CD8-positive, alpha-beta memory T cell (primary cell): ENCODE measurements at places on chromosomes 6 and 20.

- no peak overlapping the region for H3K4me3 ChIP-seq
- no peak for DNase-seq
- H3K27ac ChIP-seq, result no peak overlapping the region
- H3K27me3 ChIP-seq, result no peaks in the 10 kb centered on the region
- no peaks in the 10 kb centered on the region for H3K4me1 ChIP-seq
- no peaks in the 10 kb centered on the region for H3K36me3 ChIP-seq
Measured at GRCh38 chr6:38220069-38220723, 400.7 kb downstream of the ZFAND3 start.

GRCh38 chr20:23349338-23350195 is 1.0 kb upstream of the NXT1 start:
- peaks cover 8% of the 10 kb centered on the region for H3K36me3 ChIP-seq
- no peaks in the 10 kb centered on the region for H3K27me3 ChIP-seq
- peak overlapping the region; percentile 100 for H3K27ac ChIP-seq

GRCh38 chr6:138196122-138196738 is 22.1 kb downstream of the PBOV1 start:
- no peak overlapping the region for H3K4me3 ChIP-seq
- no peak for DNase-seq
- no peak overlapping the region for H3K27ac ChIP-seq

DNA sequence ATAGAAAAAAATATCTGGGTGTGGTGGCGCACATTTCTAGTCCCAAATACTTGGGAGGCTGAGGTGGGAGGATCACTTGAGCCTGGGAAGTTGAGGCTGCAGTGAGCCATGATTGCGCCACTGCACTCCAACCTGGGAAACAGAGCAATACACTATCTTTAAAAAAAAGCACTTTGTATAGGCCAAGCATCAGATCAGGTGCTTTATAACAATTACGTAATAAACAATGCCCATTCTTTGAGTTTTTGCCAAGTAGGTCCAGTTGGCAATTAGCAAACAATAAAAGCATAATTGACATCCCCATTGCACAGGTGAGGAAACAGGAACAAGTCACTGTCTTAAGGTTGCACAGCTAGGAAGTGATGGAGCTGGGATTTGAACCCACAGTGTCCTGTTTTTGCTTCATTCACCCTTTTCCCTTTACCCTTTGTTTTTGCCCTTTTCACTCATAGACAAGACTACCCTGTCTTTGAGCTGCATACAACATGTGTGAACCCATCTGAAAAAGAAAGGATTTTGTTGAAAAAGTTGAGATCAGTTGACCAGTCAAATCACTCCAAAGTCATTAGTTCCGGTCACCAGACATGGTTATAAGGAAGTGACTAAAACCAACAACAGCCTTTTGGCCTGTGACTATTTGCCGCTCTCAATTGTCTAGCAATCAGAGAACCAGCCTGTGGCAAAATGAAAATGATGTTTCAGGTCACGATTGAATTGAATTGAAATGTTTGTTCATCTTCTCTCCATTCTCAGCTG is 303.6 kb downstream of the TFAP2C start:
- H3K27me3 ChIP-seq, result no peaks in the 10 kb centered on the region
- no peaks in the 10 kb centered on the region for H3K4me1 ChIP-seq
- H3K27ac ChIP-seq, result no peak overlapping the region
- DNase-seq, result no peak

DNA sequence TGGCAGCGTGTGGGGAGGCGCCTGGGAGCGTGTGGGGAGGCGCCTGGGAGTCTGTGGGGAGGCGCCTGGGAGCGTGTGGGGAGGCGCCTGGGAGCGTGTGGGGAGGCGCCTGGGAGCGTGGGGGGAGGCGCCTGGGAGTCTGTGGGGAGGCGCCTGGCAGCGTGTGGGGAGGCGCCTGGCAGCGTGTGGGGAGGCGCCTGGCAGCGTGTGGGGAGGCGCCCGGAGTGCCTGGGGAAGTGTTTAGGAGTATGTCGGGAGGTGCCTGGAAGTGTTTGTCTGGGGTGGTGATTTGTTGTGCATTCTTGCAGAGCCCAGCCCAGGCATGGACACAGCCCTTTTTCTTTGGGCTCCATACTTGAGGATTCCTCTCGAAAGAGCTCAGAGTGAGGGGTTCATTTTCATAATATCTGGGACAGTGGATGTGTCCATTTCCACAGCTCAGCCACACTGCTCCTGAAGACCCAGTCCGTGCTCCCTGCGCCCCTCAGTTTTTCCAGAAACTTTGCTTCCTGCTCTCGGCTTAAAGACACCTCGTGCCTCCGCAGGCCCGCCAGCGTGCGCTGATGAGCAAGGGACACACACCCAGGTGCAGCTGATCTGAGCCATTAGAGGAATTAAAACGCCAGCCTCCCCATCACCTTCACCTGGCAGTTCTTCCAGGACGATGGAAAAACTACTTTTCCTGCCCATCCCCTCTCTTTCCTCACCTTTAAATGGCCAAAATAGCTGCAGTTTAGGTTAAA is 172.2 kb upstream of the THBS2 start:
- no peaks in the 10 kb centered on the region for H3K4me1 ChIP-seq
- H3K4me3 ChIP-seq, result no peak overlapping the region
- H3K27me3 ChIP-seq, result no peaks in the 10 kb centered on the region
- no peaks in the 10 kb centered on the region for H3K36me3 ChIP-seq
- no peak for DNase-seq

GRCh38 chr6:13491538-13491937 is 4.1 kb upstream of the GFOD1 start:
- H3K36me3 ChIP-seq, result no peaks in the 10 kb centered on the region
- no peak overlapping the region for H3K27ac ChIP-seq
- H3K4me1 ChIP-seq, result no peaks in the 10 kb centered on the region
- no peak overlapping the region for H3K4me3 ChIP-seq
- DNase-seq, result no peak
- no peaks in the 10 kb centered on the region for H3K27me3 ChIP-seq

GRCh38 chr6:136922685-136923006 is 545 bp downstream of the SLC35D3 start:
- H3K27ac ChIP-seq, result no peak overlapping the region
- peaks cover 17% of the 10 kb centered on the region for H3K27me3 ChIP-seq
- H3K36me3 ChIP-seq, result no peaks in the 10 kb centered on the region
- no peak overlapping the region for H3K4me3 ChIP-seq

DNA sequence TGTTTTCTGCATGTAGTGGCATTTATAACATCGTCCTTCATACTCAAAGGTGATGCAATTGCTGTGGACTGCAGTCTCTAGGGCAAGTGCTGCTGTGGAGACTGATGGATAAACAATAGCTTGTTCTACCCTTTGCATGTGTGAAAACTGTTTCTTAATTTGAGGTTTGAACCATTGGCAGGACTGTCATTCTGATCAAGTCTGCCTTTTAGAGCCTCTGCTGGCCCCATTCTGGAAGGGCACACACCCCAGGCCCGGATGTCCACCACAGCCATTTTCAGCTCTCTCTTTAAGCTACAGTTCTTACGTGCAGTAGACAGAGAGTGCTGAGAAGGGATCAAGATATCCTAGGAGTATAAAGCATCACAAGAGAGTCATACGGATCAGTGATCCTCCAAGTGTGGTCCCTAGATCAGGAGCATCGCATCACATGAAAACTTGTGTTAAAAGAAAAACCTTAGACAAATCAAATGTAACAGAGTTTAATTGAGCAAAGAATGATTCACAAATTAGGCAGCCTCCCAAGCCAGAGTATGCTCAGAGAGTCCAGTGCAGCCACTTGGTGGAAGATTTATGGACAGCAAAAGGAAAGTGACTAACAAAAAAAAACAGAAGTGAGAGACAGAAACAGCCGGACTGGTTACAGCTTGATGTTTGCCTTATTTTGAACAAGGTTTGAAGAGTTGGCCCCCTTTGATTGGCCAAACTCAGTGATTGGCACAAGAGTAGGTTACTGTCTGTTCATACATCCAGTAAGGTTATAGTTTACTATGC is 52.0 kb downstream of the FRK start:
- no peak overlapping the region for H3K27ac ChIP-seq
- H3K36me3 ChIP-seq, result no peaks in the 10 kb centered on the region
- no peaks in the 10 kb centered on the region for H3K4me1 ChIP-seq
- DNase-seq, result no peak

DNA sequence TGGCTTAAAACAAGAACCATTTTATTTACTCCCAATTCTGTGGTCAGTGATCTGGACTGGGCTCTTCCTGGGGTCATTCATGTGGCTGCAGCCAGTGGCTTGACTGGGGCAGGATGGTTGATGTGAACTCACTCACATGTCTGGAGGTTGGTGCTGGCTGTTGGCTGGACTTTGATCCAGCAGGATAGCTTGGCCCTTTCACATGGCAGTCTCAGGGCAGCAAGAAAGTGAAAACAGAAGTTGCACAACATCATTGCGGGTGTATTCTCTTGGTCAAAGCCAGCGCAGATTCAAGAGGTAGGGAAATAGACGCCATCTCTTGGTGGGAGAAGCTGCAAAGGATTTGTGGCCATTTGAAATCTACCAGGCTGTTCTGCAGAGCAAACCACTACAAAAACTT is 77.2 kb downstream of the MDGA1 start:
- H3K4me3 ChIP-seq, result no peak overlapping the region
- H3K27ac ChIP-seq, result no peak overlapping the region
- DNase-seq, result no peak
- H3K4me1 ChIP-seq, result peaks cover 11% of the 10 kb centered on the region
- peaks cover 10% of the 10 kb centered on the region for H3K27me3 ChIP-seq

DNA sequence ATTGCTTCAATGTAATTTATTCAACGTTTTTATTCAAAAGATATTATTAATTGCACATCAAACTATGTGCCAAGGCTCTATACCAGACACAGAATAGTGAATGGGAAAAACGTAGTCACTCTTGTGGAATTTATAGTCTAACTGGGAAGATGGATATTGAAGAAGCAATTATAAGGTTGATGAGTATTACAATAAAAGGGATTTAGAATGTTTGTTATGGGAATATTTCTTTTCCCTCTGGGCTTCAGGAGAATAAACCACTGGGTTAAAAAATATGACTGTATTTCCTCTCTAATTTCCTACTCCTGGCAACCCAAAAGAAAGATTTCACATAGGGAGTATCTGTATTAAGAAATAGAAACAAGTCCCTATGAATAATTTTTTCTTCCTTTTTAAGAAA is 25.1 kb upstream of the UTRN start:
- H3K27me3 ChIP-seq, result no peaks in the 10 kb centered on the region
- no peak overlapping the region for H3K4me3 ChIP-seq
- H3K4me1 ChIP-seq, result no peaks in the 10 kb centered on the region
- no peak overlapping the region for H3K27ac ChIP-seq
- H3K36me3 ChIP-seq, result no peaks in the 10 kb centered on the region

- DNase-seq, result no peak
- no peaks in the 10 kb centered on the region for H3K27me3 ChIP-seq
- no peaks in the 10 kb centered on the region for H3K36me3 ChIP-seq
- no peak overlapping the region for H3K27ac ChIP-seq
- no peaks in the 10 kb centered on the region for H3K4me1 ChIP-seq
Measured at GRCh38 chr6:135296715-135297114, 115.6 kb downstream of the MYB start.

DNA sequence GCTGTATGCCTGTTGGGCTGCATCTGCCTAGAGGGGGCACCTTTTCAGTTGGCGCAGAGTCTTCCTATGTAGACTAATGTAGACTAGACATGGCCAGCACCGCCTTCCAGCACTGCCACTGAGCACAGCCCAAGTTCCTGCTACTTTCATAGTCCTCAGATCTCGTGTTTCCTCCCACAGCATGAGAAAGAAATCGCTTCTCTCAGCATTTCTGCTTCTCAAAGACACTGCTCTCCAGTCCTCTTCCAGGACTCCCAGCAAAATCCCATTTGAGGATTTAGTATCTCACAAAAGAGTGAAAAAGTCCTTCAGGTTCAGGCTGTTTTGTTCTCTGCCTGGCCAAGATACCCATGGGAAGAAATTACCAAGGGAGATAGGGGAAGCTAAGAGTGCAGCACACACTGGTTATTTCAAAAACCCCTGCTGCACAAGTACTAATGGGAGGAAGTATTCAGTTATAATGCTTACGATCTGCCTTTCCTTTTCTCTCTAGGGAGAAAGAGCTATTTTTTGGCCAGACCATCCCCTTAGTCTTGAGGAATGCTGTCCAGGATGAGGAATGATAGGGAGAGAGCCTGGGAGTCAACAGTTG is 35.7 kb downstream of the OGFRL1 start:
- H3K27ac ChIP-seq, result no peak overlapping the region
- H3K4me1 ChIP-seq, result no peaks in the 10 kb centered on the region
- H3K4me3 ChIP-seq, result no peak overlapping the region
- no peaks in the 10 kb centered on the region for H3K27me3 ChIP-seq

- peaks cover 30% of the 10 kb centered on the region for H3K4me1 ChIP-seq
- no peaks in the 10 kb centered on the region for H3K36me3 ChIP-seq
- DNase-seq, result no peak
- H3K27ac ChIP-seq, result no peak overlapping the region
- peak overlapping the region; percentile 2 for H3K4me3 ChIP-seq
Measured at GRCh38 chr20:52103335-52103912, 88.2 kb downstream of the ZFP64 start.

- peaks cover 49% of the 10 kb centered on the region for H3K36me3 ChIP-seq
- H3K27ac ChIP-seq, result no peak overlapping the region
- H3K4me1 ChIP-seq, result peaks cover 61% of the 10 kb centered on the region
- peak; percentile 35 for DNase-seq
- peak overlapping the region; percentile 44 for H3K4me3 ChIP-seq
Measured at GRCh38 chr6:30494291-30494861, 5.1 kb downstream of the HLA-E start.

DNA sequence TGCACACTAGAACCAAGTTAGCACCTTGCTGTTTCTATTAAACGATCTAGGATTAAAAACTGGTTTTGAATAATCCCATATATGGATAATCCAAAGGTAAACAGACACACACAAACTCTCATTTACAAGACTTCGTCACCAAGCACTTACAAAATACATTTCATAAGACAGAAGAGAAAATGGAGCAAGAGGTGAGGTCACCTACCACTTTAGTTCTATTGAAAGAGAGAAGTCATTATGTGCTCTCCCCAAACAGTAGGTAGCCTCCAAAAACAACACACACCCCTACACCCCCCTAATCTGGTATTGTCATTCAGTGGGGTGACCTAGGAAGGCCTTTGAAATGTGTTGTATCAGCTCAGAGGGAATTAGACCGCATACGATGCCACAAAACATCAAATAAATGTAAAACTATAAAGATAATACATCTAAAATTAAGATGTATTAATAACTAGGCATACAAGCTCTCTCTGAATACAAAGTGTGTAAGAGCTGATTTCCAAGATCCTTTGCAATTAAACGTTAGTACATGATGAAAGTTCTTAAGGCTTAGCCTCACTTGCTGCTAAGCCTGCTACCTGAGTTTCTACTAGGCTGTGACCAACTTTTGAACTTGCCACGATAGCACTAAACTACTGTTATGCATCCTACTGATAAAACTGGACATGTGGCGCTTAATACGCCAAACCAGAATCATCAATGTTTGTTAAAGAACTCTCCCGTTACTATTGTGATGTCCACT is 1.6 kb downstream of the SRPK1 start:
- peak; percentile 13 for DNase-seq
- no peaks in the 10 kb centered on the region for H3K27me3 ChIP-seq
- H3K36me3 ChIP-seq, result no peaks in the 10 kb centered on the region
- peak overlapping the region; percentile 60 for H3K27ac ChIP-seq
- peak overlapping the region; percentile 81 for H3K4me3 ChIP-seq

GRCh38 chr20:48719598-48720255 is 108.1 kb downstream of the PREX1 start:
- H3K27me3 ChIP-seq, result no peaks in the 10 kb centered on the region
- H3K36me3 ChIP-seq, result peaks cover 9% of the 10 kb centered on the region

GRCh38 chr6:92710048-92710447 is 709.3 kb downstream of the EPHA7 start:
- H3K4me3 ChIP-seq, result no peak overlapping the region
- H3K27me3 ChIP-seq, result no peaks in the 10 kb centered on the region
- DNase-seq, result no peak
- no peaks in the 10 kb centered on the region for H3K4me1 ChIP-seq
- no peak overlapping the region for H3K27ac ChIP-seq

GRCh38 chr20:1414982-1415381 is 22.1 kb upstream of the FKBP1A start:
- no peaks in the 10 kb centered on the region for H3K36me3 ChIP-seq
- H3K4me3 ChIP-seq, result no peak overlapping the region
- no peak for DNase-seq
- H3K27me3 ChIP-seq, result no peaks in the 10 kb centered on the region
